ENCODE measurements at places on chromosomes 2 and 18.

DNA sequence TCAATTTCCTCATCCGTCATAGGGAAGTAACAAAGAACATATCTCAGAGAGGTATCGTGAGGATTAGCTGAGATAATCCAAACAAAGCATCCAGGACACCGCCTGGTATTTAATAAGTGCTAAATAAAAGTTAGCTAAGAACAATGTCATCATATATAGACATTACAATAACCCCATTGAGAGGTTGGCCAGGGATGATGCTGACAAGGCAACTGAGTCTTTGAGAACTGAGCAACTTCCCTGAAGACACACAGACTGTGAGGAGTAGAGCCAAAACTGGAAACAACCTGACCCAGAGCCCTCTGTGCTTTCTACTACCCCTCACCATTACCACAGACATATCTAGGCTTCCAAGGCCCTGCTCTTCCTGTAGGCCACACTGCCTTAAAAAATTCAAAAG lies 1.6 kb upstream of the DCTN1 start:
- no peak for DNase-seq

- DNase-seq = peak; percentile 41
These were observed 24.7 kb upstream of the NAGK start for GRCh38 chr2:71043531-71044407.

- DNase-seq = no peak
These were observed 10.9 kb downstream of the ANKRD23 start for GRCh38 chr2:96832754-96833507.

DNA sequence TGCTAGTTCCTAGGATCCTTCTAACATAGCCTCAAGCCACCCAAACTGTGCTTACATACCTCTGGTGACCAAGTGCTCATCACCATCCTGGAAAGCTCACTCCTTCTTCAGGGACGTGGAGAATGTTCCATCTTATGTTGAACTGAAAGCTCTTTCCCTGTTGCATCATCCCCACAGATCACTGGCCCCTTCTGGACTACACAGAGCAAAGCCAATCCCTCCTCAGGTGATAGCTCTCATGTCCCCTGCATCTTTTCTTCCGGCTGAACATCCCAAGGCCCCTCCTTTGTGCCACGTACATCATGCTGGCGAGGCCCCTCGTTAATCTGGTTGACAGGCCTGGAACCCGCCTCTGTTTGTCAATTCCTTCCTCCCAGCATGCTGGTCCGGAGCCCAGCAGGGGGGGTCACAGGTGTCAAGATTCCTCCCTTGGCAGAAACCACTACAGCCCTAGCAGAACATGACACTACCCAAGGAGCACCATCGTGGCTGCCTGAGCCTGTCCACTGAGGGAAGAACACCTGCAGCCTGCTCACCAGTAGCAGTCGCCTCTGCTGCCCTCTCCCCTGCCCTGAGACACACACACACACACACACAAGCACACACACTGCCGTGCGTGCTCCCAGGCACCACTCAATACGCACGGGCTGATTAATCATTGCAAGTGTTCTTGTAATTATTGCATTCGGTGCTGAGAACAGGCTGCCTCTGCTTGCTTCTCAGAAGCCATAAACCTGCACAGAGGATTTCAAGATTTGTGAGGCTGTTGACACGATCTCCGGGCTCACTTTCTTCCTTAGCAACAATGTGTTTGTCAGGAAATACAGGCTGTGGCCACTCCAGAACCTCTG lies 6.3 kb upstream of the KCNK3 start:
- DNase-seq = no peak

GRCh38 chr2:96103187-96103601 lies 13.2 kb downstream of the ADRA2B start:
- no peak for DNase-seq

GRCh38 chr2:15096873-15097272 lies 464.3 kb downstream of the NBAS start:
- DNase-seq = no peak

DNA sequence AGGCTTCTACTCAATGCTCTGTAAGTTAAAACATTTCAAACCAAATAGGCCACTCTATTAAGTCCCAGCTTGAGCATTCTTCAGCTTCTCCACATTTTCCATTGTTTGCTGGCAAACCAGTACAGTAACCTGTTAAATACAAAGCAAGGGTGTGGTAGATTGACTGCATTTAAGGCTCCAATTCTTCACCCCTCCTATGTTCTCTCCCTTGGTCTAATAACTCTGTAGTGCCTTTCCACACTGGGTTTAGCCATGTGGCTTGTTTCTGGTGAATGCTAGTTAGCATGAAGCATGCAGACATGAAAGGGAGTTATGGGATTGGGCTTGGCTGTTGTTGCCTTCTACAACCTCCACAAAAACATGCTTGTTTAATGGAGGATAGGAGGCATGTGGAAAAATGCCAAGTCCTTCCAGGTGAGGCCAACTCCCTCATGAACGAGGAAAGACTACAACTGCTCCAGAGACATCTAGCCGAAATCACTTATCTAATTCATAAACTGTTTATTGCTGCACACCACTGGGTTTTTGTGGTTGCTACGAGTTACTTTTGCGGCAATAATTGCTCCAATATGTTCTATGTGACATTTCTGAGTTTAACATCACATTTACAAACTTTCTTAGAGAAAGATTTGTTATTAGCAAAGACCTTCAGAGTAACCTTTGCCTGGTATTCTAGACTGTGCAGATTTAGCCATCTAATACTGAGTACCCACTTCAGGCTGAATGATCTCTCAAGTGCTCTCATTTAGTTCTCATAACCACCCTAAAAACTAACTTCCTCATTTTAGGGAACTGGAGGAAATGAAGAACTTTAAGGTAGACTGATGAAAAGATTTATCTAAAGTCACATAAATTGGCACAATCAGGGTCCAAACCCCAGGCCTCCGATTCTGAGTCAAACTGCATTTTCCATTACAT lies 104.0 kb downstream of the SMAD2 start:
- no peak for DNase-seq

Data from activated CD4-positive, alpha-beta T cell treated with anti-CD3 and anti-CD28 coated beads for 36 hours (primary cell).